ENCODE measurements at places on chromosomes 13 and 19.

- peak; percentile 88 for DNase-seq
Measured at GRCh38 chr19:6753178-6754031, 13.8 kb downstream of the SH2D3A start.

- no peak for DNase-seq
Measured at GRCh38 chr13:110560601-110561343, 750 bp downstream of the RAB20 start.

GRCh38 chr13:31522396-31522795 lies 216.9 kb upstream of the RXFP2 start:
- DNase-seq, result no peak

DNA sequence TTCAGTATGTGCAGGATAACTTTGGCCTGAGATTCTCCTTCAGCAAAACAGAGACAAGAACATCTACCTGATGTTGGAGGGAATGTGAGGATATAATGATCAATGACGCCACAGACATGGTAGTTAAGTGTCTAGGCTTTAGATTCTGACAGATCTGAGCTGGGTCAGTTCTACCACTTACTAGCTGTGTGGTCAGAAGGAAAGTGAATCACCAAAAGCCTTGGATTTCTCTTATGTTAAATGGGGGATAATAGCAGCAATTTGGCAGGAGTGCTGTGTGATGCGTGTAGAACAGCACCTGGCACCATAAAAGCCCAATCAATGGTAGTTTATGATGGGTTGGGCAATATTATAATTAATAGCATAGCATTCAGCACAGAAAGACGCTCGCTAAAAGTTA lies 41.7 kb downstream of the RXFP2 start:
- DNase-seq, result no peak

DNA sequence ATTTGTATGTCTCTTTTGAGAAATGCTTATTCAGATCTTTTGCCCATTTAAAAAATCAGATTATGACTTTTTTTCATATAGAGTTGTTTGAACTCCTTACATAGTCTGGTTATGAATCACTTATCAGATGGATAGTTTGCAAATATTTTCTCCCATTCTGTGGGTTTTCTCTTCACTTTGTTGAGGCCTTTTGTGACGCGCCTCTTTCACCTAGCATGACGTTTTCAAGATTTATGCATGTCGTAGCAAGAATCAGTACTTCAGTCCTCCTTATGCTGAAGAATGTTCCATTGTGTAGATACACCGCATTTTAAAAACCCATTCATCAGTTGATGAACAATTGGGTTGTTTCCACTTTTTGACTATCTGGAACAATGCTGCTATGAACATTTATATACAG lies 13.4 kb downstream of the PABPC3 start:
- DNase-seq, result no peak

GRCh38 chr13:44652168-44652567 lies 76.0 kb upstream of the TSC22D1 start:
- DNase-seq, result no peak

GRCh38 chr19:42316223-42317211 lies 3.4 kb downstream of the TMEM145 start:
- no peak for DNase-seq

- DNase-seq, result no peak
Measured at GRCh38 chr19:19630062-19630414, 2.0 kb upstream of the LPAR2 start.

DNA sequence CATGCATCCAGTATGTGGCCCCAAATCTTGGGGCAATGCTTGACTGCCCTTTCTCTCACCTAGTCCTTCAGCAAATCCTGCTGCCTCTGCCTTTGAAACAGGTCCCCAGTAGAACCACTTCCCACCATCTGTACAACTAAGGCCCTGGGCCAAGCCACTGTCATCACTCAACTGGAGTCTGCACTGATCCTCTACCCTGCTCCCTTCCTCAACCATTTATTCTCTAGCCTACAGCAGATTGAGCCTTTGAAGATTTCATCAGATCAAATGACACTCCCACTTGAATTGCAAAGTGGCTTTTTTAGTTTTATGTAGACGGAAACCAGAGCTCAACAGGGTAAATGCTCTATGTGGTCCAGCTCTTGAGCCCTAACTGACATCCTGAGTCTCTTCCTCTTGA lies 43.5 kb downstream of the ATP8A2 start:
- no peak for DNase-seq

DNA sequence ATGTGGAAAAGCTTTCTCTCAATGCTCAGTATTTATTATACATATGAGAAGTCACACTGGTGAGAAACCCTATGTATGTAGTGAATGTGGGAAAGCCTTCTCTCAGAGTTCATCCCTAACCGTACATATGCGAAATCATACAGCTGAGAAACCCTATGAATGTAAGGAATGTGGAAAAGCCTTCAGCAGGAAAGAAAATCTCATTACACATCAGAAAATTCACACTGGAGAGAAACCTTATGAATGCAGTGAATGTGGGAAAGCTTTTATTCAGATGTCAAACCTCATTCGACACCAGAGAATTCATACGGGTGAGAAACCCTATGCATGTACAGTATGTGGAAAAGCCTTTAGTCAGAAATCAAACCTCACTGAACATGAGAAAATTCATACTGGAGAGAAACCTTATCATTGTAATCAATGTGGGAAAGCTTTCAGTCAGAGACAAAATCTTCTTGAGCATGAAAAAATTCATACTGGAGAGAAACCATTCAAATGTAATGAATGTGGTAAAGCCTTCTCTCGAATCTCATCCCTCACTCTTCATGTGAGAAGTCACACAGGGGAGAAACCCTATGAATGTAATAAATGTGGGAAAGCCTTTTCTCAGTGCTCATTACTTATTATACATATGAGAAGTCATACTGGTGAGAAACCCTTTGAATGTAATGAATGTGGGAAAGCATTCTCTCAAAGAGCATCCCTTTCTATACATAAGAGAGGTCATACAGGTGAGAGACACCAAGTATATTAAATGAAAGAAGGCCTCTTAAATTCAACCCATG lies 34.4 kb downstream of the ZNF568 start:
- DNase-seq, result no peak

GRCh38 chr19:56712611-56713276 lies 41.2 kb upstream of the ZNF835 start:
- peak; percentile 31 for DNase-seq

GRCh38 chr13:23352161-23352560 lies 81.3 kb downstream of the SACS start:
- DNase-seq, result no peak

- DNase-seq, result no peak
Measured at GRCh38 chr13:71704656-71705055, 162.3 kb downstream of the DACH1 start.
